ENCODE measurements at places on chromosomes 5 and 9. TPM values are rescaled to one million over a fixed set of nuclear protein-coding genes. Genes with fewer than 3 reads are reported as not detected.

SHISAL2B gene
- total RNA-seq: not detected

ELOVL7 gene
- 1.1 TPM for total RNA-seq

MRPL50 gene
- total RNA-seq: 9.0 TPM

PDZD2 gene
- 0.42 TPM for total RNA-seq

SLC34A1 gene
- 0.23 TPM for total RNA-seq

TAS2R1 gene
- total RNA-seq: not detected

SH2D3C gene
- total RNA-seq: 5.1 TPM

ITGA2 gene
- 0.42 TPM for total RNA-seq

IL7R gene
- 5.4 TPM for total RNA-seq

ZNG1F gene
- total RNA-seq: 16.1 TPM

STKLD1 gene
- total RNA-seq: 0.37 TPM

Measured in liver (tissue), 10 donors.